Tibial nerve (tissue), 4 donors: ENCODE measurements at places on chromosomes 7 and 10.

DNA sequence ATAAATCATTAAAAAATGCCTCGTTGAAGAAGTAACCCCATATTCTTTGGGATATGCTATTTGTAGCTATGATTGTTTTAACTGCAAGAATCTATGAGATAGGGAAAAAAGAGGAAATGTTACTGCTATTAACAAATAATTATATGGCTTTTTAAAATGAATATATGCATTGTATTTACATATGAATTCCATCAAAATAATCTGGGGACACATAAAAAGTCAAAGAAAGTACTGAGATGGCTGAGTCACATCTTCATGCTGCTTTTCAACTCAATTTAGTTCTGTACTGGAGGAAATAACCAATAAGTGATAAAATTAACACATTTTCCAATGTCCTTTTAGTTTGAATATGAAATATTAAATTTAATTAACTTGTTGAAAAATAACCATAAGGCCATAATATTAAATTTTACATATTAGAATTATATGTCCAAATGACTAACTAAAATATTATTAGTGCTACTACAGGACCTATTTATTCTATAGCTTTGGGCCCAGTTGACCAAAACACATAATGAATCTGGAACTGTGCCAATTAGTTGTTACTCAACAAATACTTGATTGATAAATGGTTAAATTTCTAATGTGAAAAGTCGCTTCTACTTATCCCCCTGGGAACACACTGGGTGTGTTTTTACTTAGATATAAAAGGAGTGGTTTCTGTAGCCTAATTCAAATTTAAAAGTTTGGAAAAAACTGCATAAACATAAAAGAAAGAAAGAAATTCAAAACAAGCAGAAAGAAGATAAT, 214.6 kb upstream of the PFKP start:
- DNase-seq, result no peak
- H3K36me3 ChIP-seq, result no peaks in the 10 kb centered on the region
- no peaks in the 10 kb centered on the region for H3K27me3 ChIP-seq
- no peak overlapping the region for H3K27ac ChIP-seq

DNA sequence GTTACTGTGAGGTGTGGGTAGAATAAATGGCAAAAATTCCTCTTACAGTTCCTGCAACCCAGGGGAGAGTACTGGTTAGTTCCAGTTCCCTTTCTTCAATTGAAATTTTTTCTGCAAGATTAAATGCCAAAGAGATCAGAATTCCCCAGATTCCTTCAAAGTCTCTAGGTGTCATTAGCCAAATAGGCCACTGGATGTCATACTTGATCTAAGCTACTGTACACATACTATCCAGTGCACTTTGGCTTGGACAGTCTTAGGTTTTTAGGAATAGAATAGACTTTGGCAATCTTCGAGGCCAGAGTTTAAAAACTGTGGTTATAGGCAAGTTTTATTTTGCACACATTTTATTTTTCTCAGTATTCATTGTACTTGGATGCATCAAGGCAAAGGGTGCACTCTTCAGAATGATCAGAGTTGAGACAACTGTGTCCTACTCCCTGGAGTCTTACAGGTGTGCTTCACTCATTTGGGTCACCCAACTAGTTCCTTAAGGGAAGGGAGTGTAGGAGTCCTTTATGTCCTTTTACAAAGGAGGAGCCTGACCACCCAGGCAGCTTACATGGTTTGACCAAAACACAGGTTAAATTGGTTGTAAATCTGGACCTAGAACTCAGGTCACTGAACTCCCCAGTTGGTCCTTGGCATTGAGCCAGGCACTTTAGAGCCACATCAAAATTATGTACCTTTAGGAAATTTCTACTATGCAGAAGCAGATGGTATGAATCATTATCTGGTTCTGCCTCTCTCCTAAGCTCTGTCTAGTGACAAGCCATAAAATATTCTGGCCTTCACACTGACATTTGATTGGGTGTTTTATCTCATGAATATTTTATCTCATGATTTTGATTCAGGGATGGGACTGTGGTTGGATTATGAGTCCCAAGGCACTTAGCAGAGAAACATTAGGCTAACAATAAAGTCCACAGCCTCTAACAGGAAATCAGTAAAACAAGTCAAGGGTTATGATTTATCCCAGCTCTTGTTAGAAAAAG, 49.5 kb downstream of the ASAH2B start:
- no peaks in the 10 kb centered on the region for H3K27me3 ChIP-seq
- DNase-seq, result no peak
- H3K4me3 ChIP-seq, result no peak overlapping the region
- H3K36me3 ChIP-seq, result no peaks in the 10 kb centered on the region

GRCh38 chr7:123977081-123977480, 52.0 kb downstream of the SPAM1 start:
- no peaks in the 10 kb centered on the region for H3K27me3 ChIP-seq
- no peak overlapping the region for H3K27ac ChIP-seq
- no peaks in the 10 kb centered on the region for H3K4me1 ChIP-seq
- H3K4me3 ChIP-seq, result no peak overlapping the region

- H3K36me3 ChIP-seq, result no peaks in the 10 kb centered on the region
- peaks cover 9% of the 10 kb centered on the region for H3K4me1 ChIP-seq
- H3K27me3 ChIP-seq, result no peaks in the 10 kb centered on the region
- H3K4me3 ChIP-seq, result no peak overlapping the region
- H3K27ac ChIP-seq, result no peak overlapping the region
- peak; percentile 73 for DNase-seq
Measured at GRCh38 chr10:132023092-132023811, 41.5 kb upstream of the BNIP3 start.

DNA sequence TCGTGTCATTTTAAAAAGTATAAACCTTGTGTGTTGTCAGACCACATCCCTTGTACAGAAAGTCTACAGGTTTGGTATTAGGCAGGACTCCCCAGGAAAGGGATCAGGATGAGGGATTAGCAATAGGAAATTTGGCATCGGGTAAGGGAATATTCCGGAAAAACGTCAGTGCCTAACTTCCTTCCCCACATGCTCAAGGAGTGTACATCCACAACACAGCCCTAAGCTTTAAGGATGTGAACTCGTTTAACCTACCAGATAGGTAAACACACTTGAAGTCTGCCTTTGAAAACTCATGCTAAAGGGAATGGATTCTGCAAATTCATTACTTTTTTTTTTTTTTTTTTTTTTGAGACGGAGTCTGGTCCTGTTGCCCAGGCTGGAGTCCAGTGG, 194.9 kb downstream of the SKIDA1 start:
- no peaks in the 10 kb centered on the region for H3K27me3 ChIP-seq
- no peak overlapping the region for H3K27ac ChIP-seq
- H3K4me1 ChIP-seq, result no peaks in the 10 kb centered on the region
- H3K36me3 ChIP-seq, result no peaks in the 10 kb centered on the region

DNA sequence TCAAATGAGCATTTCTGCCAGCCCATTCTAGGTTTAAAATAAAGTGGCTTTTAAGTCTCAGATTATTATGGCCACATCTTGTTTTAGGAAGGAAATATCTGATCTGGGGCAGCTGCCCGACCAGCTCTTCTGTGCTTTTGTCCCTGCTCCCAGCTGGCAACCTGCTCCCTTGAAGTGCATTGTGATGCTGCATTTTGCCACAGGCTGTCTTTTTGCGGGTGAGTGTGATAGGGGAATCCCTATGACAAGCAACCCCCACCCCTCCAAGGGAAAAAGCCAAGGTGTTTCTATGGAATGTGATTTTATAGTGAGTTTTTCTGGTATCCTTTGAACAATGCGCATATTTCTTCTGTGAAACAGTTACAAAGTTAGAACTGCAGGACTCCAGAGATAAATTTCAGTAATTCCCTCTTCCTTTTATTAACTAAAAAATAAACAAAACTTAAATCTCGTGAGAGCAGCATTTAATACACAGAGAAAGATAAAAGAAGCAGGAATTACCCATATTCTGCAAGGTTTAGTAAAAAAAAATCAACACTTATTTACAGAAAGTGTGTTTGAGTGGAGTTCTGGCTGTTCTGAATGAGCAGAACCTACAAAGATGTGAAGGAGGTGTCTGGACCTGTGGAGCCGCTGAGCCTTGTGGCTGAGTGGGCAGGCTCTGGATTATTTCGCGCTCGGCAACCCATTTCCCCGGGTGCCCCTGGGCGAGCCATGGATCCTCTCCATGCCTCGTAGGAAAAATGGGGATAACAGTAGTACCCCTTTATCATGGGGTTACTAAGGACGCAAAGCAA, 10.1 kb upstream of the HPS1 start:
- H3K27ac ChIP-seq, result no peak overlapping the region
- no peak overlapping the region for H3K4me3 ChIP-seq
- no peak for DNase-seq
- no peaks in the 10 kb centered on the region for H3K36me3 ChIP-seq
- H3K4me1 ChIP-seq, result peaks cover 11% of the 10 kb centered on the region

GRCh38 chr7:103394566-103394965, 47.1 kb downstream of the PSMC2 start:
- no peaks in the 10 kb centered on the region for H3K27me3 ChIP-seq
- no peaks in the 10 kb centered on the region for H3K36me3 ChIP-seq
- DNase-seq, result no peak

GRCh38 chr7:92456236-92456635, 9.0 kb downstream of the GATAD1 start:
- H3K27ac ChIP-seq, result no peak overlapping the region
- H3K36me3 ChIP-seq, result peaks cover 19% of the 10 kb centered on the region
- H3K4me3 ChIP-seq, result no peak overlapping the region
- H3K27me3 ChIP-seq, result no peaks in the 10 kb centered on the region
- no peak for DNase-seq

DNA sequence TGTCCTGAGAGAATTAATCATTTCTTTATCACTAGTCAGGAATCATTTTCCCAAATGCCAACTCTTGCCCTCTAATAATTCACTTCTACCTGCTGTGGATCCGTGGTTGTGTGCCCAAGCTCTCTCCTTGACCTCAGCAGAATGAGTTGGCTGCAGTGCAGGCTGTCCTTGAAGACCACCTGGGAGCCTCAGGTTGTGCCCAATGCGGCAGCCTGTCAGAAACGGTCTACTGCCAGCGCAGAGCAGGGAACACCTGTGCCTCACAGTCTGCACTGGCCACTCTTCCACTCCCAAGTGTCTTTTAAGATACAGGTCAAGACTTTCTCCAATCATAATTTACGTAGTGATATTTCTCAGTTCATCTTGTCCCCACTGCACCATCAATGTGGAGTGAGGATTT, 246.0 kb upstream of the PHF14 start:
- no peaks in the 10 kb centered on the region for H3K27me3 ChIP-seq
- DNase-seq, result no peak
- no peak overlapping the region for H3K27ac ChIP-seq

DNA sequence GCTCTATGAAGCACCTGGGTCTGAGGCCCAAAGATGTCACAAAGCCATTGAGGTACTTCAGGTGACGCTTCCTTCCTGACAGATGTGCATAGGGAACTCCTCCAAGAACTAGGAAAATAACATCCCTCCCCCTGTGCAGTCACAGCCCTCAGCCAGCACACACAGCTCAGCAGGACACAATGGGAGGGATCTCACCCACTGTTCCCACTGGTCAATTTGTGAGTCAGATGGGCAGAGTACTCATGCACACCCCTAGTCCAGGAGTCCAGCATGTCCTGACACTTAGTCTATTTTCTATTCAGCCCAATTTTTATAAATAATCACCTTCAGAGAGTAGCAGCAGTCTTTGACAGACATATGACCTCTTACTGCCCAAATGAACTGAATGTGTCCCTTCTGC, 60.7 kb upstream of the PFKP start:
- H3K27me3 ChIP-seq, result peaks cover 5% of the 10 kb centered on the region
- H3K27ac ChIP-seq, result no peak overlapping the region
- no peak for DNase-seq

DNA sequence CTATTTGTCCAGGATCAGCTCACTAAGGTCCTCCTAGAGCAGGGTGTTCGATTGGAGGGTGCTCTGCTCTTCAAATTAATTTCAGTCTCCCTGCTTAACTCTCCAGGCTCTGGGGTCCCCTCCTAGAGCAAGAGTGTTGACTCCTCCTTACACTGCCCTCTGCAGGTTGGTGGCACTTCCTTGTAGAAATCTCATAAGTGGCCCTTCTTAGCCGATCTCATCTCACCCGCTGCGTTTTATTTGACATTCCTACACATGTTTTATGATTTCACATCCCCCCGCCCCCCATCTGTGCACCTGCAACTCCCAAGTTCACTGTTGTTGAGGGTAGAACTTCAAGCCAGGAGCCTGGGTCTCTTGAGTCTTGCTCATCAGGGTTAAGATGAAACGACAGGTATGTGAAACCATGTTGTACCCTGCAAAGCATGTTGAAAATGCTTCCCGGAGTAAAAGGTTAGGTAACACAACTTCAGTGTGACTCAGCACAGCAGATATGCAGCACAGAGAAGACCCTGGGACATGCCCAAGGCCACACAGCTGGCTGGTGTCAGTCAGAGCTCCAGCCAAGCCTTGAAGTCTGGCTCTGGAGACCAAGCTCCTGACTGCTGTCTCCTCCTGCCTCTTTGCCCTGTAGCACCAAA, 171.2 kb downstream of the PRKAG2 start:
- no peaks in the 10 kb centered on the region for H3K27me3 ChIP-seq
- no peaks in the 10 kb centered on the region for H3K4me1 ChIP-seq
- no peaks in the 10 kb centered on the region for H3K36me3 ChIP-seq
- H3K4me3 ChIP-seq, result no peak overlapping the region
- no peak overlapping the region for H3K27ac ChIP-seq
- DNase-seq, result no peak

DNA sequence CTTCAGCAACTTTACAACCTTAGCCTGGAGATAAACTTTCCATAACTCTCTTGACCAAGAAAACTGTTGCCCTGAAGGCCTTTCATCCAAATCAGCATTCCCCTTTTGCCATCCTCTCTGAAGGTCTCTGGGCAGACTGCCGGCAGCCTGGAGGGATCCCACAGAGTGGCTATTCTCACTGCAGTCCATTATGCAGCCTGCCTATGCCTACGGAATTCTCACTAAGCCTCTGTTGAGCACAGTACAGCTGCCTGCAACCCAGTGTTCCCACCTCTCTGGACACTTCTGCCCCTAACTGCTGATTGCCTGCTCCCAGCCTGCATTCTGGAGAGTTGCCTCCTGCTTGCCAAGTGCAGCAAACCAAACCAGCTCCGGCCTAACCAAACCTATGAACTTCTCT, 548.9 kb upstream of the STEAP1 start:
- no peak for DNase-seq
- no peak overlapping the region for H3K4me3 ChIP-seq
- H3K27ac ChIP-seq, result no peak overlapping the region
- H3K36me3 ChIP-seq, result no peaks in the 10 kb centered on the region
- H3K4me1 ChIP-seq, result no peaks in the 10 kb centered on the region
- H3K27me3 ChIP-seq, result no peaks in the 10 kb centered on the region

GRCh38 chr7:7819442-7820247, 101.2 kb upstream of the RPA3 start:
- peaks cover 11% of the 10 kb centered on the region for H3K36me3 ChIP-seq
- H3K4me3 ChIP-seq, result no peak overlapping the region
- DNase-seq, result no peak
- no peak overlapping the region for H3K27ac ChIP-seq
- H3K4me1 ChIP-seq, result no peaks in the 10 kb centered on the region
- no peaks in the 10 kb centered on the region for H3K27me3 ChIP-seq

DNA sequence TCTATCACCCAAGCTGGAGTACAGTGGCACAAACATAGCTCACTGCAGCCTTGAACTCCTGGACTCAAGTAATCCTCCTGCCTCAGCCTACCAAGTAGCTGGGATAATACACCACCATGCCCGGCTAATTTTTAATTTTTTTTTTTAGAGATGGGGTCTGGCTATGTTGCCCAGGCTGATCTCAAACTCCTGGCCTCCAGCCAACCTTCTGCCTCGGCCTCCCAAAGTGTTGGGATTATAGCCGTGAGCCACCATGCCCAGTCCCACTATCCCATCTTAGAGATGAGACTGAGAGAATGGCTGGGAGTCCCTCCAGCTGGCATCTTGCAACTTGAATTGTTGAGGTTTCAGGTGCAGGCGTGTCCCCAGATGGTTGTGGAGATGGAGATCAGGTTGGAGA, 40.7 kb upstream of the ELN start:
- H3K4me3 ChIP-seq, result no peak overlapping the region
- peak overlapping the region; percentile 38 for H3K27ac ChIP-seq
- H3K27me3 ChIP-seq, result no peaks in the 10 kb centered on the region
- H3K36me3 ChIP-seq, result no peaks in the 10 kb centered on the region
- DNase-seq, result no peak
